Stimulated activated CD8-positive, alpha-beta memory T cell treated with anti-CD3 and anti-CD28 coated beads, Interleukin-7, amount 100 ng/mL, for 1 hour (primary cell): ENCODE measurements at places on chromosomes 6 and 20.

GRCh38 chr20:34302312-34302722 lies 838 bp downstream of the AHCY start:
- no peak for DNase-seq

- DNase-seq, result no peak
Observed at GRCh38 chr20:13865156-13865555, 80.3 kb downstream of the NDUFAF5 start.

- DNase-seq, result no peak
Observed at GRCh38 chr6:21909321-21909720, 315.8 kb downstream of the SOX4 start.

DNA sequence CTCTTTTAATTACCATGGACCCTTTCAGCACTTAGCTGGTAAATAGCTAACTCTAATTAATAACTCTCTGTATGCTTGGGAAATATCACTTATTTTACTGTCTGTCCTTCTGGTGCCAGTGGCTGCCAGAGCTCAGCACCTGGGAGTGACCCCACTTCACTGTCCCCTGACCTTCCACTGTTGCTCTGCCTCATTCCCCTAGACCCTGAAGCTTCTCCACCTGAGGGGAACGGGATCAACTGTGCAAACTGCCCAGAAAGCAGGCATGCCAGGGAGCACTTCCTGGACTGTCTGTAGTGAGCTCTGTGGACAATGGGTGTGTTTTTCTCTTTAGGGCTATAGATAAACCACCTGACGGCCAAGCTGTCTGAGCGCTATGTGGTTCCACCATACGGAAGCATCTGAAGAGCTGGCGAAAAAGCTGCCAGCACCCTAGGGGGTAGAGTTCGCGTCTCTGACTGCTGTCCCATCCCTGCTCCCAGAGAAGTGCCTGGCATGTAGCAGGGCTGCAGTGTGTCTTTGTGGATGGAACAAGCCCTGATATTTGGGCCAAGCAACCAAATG lies 106.3 kb upstream of the FOXA2 start:
- DNase-seq, result no peak

- no peak for DNase-seq
Observed at GRCh38 chr6:144252259-144252658, 32.9 kb upstream of the UTRN start.

DNA sequence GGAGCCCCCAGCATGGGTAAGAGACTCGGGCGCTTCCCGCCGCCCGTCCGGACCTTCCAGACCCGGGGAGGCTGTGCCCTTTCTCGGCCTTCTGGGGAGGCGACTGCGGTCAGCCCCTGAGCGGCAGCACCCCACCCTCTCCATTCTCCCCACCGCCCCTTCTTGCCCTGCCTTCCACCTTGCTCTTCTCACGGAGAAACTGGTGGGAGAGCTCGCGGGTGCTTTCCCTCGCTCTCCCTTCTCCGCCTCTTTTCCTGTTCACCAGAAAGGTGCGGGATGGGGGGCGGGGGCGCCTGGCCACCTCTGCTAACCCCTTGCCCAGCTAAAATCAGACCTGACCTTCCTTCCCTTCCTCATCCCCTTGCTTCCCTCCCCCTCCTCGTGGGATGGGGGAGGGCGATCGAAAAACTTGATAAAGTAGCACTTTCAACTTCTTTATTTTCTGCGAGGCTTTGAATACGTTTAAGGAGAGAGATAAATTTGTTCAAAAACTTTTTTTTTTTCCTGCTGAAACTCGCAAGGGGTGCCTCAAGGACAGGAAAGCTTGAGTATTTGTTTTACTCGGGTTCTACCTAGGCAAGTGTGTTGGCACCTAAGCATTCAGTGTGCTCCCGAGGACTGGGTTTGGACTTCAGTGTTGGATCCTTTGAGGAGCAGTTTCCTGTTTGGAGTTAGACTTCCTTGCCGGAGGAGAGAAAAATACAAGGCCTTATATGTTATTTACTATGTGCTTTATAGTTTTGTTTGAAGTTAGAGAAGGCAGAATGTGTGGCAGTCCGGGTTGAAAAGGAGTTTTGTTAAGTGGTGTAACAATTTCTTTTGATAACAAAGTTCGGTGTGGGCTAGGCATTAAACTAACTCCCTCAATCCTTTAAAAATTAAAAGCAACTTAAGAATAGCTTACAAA lies 897 bp downstream of the CD2AP start:
- no peak for DNase-seq

DNA sequence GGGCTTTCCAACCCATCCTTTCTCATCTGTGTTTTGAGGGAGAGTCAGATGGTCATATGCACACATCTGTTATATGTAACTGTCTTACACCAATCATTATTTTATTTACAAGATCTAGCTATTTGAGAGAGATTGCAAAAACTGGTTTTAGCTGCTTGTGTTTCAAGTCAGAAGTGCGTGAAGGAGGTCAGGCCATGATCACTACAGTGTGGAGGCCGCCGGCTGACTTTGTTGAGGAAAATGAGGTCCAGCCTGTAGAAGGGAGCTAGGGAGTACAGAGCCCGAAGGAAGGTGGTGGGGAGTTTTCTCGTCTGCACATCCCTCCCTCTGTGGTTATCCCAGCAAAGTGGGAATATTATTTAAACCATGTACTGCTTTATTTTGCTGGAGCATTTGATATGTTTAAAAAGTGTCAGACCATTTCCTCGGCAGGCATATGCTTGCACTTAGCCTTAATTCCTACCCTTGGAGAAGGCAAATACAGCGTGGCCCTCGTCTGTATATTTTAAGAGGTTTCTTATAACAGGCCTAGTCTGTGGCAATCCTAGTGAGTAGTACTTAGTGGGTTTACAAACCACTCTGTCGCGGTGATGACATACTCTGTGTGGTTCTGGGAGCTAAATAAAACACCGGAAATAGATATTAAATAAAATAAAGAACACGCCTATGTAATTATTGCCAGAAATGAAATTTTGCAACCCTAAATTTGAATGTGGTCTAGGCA lies 95.6 kb downstream of the UST start:
- DNase-seq, result no peak

- DNase-seq, result peak; percentile 89
Observed at GRCh38 chr6:41735427-41736185, at the start of gene TFEB. Gene TFEB (minus strand): TSS chr6:41735608. CDS start chr6:41691213, 44,395 bp downstream.

GRCh38 chr20:53165452-53165851 lies 193.3 kb downstream of the TSHZ2 start:
- no peak for DNase-seq

- DNase-seq, result no peak
Observed at GRCh38 chr6:108565091-108565766, 4.5 kb downstream of the FOXO3 start.

DNA sequence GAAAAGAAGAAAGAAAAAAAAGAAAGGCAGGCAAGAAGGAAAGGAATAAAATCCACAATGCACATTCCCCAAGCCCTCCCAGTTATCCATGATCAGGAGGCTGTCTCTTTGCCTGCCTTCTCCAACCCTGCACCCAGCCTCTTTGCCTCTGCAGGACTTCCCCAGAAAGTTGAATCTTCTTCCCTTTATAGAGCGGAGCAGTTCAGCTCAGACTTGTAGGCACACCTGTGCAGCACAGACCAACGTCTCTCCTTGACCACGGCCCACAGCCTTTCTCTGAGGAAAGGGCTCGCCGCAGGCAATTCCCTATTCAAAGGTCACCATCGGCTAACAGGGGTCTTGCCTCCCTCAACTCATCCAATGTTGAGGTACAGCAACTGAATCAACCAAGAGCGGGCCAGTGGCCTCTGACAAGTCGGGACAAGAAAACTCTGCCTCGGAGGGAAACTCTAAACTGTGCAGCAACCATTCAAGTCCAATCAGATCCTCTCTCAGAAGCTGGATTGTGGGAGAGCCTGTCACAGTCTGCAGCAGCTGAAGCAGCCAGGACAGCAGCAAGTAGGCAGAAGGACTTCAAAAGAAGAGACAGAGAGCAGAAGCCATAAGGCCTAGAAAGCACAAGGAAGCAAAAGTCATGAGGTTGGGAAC lies 529.2 kb upstream of the JARID2 start:
- DNase-seq, result no peak

- DNase-seq, result no peak
Observed at GRCh38 chr6:18324706-18325042, 60.3 kb upstream of the DEK start.

DNA sequence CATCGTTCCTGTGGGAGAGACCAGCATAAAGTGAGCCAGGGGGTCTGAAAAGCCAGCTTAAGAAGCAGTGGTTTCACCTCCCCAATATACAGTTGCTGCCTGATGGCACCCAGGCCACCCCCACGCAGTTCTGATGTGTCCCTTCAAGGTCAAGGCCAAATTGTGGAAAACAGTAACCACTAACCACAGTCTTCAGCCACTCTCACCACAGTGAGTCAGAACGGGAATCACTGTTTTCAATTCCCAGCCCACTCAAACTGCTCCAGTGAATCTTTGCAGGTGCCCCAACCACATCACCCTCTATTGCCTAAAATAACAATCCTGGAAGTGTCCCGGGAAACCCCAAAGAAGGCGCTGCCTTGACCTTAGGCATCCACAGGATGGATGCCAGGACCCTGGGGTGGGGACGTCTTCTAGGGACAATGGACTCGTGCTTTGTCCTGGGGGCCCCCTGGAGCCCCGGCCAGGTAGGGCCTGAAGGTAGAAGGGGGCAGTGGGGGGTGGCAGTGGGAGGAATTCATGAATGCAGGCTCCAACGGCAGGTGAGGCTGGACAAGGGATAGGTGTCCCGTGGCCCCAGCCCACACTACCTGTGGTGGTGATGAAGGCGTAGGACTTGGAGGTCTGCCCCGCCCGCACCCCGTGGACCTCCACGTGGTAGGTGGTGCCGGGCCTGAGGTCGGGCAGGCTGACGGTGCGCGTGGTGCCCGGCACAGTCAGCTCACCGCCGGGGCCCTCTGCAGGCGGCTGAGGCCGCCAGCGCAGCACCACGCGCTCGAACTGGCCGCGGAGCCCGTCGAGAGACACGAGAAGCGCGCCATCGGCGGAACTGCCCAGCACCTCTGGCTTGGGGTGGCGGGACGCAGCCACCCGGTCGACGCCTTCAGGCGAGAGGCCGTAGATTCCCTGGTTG lies 22.2 kb downstream of the TNXB start:
- no peak for DNase-seq

DNA sequence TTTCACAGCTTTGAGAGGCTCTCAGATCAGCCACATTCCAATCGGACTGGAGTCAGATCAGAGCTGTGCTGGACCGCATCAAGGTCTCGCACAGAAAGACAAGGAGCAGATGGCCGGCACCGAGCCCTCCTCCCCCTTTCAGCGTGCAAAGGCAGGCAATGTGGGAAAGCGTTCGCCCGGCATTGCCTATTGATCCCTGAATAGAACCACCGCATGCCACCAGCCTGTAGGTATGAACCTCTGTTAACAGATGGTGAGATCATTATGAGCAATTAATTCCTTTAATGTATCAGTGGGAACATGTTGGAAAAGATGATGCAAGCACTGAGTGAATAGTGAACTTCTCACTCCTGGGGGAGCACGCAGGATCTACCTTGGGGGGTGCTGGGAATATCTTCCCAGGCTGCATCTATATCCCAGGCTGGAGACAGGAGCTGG lies 117.5 kb upstream of the ID4 start:
- DNase-seq, result no peak

DNA sequence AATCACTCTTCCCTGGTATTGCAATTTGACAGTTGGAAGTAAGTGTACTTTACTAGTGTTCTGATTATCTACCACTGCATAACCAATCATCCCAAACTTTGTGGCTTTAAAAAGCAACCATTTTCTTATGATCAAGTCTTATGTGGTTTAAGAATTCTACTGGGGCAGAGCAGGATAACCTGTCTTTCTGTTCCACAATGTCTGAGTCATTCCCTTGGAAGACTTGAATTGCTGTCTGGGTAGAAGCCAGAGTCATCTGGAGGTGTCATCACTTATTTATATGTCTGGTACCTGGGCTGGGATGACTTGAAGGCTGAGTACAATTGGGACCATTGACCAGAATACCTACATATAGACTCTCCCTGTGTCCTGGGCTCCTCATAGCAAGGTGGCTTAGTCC lies 644.3 kb downstream of the HDGFL1 start:
- DNase-seq, result no peak

DNA sequence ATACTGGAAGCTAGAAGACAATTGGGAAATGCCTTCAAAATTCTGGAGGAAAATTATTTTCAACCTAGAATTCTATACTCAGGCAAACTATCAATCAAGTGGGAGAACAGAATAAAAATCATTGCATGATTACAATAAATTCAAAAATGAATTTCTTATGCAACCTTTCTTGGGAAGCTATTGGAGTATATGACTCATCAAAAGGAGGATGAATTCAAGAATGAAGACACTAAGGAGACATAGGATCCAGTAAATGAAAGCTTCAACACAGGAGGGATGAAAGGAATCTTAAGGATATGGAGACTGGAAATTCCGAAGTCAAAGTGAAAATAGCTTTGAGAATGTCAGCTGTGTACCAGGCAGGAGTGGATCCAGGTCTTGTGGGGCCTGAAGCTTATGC lies 12.6 kb upstream of the UBR2 start:
- DNase-seq, result no peak

DNA sequence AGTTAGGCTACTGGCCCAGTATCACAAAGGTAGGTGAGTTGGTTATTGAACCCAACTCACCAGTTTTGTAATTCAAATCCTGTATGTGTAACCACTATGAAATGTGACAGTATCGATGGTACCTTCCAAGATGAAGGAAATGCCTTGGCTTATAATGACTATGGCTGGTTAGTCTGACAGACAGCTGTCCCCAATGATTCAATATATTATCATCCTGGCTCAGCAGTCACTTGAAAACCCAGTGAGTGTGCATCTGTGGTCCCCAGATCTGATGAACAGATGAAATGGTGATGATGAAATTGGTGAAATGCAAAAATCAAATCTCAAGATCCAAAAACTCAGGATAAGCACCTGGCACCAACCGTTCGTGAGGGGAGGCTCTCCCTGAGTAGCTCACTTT lies 54.8 kb downstream of the TNFRSF21 start:
- DNase-seq, result no peak

DNA sequence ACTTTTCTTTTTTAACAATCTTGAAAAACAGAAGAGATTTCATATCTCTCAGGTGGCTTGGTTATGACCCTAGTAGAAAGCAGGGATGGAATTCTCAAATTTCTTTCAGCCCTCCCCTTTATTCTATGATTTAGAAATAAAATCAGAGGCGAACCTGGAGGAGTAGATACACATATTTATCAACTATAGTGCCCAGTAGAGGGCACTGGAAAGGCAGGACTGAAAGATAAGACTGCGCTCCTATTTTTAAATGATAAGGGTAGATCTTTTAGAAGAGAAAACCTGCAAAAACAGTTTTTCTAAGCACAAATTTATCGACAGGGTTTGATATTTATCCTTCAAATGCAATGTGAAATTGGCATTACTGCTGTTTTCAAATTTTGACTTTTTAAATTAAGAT lies 1296.6 kb downstream of the EPHA7 start:
- DNase-seq, result no peak

- DNase-seq, result no peak
Observed at GRCh38 chr20:6397115-6397514, 274.3 kb upstream of the FERMT1 start.

DNA sequence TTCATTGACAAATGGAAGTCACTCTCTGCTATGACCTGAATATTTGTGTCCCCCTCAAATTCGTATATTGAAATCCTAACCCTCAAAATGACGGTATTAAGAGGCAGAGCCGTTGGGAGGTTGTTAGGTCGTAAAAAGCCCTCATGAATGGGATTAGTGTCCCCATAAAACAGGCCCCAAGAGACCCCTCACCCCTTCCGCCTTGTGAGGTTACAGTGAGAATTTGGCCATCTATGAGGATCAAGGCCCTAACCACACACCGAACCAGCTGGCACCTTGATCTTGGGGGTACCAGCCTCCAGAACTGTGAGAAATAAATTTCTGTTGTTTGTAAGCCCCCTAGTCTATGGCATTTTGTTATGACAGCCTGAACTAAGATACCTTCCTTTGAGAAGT lies 52.5 kb upstream of the SLC22A16 start:
- no peak for DNase-seq
